ENCODE measurements at places on chromosomes 3 and 15.
A peak's percentile ranks its signal among the peaks of the same experiment; 100 is the strongest.

DNA sequence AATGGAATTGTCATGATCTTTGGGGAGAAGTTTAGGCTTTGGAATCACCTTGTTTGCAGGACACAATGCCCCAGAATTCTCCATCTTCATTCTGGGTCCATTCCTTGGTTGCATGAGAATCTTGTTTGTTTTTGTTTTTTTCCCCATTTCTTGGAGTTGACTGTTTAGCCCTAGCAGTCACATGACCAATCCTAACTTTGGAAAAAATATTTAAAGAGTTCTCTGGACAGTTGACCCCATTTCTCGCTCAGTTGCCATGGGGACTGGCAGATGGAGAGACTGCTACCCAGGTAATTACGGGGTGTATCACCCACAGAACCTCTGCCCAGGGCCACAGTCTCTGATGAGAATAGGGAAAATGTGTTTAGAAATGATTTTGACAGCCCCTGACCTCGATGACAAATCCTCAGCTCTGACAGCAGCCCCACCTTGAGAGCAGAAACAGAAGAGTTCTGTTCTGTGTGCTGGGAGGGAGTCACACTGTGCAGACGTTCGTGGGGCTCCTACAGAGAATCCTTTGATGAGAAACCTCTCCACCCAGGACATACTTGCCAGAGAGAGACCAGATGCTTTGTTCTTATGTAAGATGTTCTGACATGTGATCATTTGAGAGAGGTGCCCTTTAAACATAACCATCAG lies 57.7 kb downstream of the IL16 start:
- DNase-seq: no peak

- DNase-seq: peak; percentile 18
Measured at GRCh38 chr15:88401996-88402656, 65.1 kb downstream of the MRPL46 start.

DNA sequence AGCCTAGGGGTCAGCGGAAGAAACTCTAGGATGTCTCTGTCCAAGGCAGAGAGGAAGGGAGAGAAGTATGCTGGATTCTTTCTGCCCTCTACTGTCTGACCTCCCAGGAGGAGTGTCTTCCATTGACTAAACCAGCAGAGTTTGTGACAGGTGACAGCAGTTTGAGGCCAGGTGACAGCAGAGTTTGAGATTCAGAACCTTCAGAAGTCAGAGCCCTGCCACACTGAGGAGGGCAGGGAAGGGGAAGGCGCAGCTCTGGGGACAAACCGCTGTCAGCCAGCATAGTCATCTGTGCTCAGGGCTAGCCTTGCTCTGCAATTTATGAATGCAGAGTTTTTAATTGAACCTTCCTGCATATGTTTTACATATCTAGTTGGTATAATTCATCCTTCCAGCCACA lies 12.3 kb downstream of the NRROS start:
- DNase-seq: no peak

DNA sequence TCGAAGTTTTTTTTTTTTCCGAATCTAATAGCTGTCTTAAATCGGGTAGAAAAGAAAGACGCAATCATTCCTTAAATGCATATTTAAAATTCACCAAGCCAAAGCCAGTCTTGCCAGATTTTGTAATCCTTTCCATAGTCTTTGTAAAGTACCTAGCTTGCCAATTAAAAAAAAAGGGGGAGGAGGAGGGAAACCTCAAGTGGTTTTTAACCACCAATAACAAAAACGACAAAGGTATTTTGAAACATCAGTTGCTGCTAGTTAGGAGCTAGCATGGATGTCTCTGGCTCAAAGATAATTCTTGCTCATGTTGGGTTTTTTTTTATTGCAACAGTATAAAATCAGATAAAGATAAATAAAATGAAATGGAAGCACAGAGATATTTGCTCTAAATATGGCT lies 187.9 kb downstream of the MECOM start:
- DNase-seq: no peak

DNA sequence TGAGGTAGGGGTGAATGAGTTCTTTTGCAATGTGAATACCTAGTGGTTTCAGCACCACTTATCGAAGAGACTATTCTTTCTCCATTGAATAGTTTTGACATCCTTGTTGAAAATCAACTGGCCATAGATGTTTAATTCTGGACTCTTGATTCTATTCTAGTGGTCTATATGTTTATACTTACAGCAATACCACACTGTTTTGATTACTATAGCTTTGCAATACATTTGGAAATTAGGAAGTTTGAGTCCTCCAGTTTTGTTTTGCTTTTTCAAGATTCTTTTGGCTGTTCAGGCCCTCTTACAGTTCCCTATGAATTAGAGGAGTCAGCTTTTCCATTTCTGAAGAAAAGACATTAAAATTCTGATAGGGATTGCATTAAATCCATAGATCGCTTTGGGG lies 30.1 kb downstream of the MAP1A start:
- DNase-seq: no peak

DNA sequence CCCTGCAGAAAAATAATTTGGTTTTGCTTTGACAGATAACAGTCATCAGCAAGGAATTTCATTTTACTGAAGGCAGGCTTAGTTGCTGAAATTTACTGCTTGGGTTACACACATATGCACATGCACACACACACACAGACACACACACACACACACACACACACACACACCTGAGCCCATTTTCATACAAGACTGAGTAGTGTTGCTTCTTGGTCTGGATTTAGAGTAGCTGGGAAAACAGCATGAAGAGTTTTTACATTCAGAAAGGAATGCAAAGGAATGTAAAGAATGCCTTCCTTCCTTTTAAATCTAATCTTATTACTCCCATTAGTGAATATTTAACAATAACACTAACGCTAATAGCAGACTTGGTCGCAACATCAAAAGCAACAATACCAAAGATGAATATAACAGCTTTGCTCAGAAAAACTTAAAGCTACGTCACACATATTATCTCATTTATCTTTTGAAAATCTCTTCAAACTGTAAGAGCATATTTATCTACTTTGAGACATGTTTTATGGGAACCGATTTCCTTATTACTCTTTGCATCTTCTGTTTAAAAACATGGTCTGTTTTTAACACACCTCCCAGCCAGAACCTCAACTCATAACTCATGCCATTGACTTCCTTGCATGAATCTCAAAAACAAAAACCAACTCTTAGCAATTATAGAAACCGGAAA lies 32.5 kb downstream of the RFTN1 start:
- DNase-seq: no peak

DNA sequence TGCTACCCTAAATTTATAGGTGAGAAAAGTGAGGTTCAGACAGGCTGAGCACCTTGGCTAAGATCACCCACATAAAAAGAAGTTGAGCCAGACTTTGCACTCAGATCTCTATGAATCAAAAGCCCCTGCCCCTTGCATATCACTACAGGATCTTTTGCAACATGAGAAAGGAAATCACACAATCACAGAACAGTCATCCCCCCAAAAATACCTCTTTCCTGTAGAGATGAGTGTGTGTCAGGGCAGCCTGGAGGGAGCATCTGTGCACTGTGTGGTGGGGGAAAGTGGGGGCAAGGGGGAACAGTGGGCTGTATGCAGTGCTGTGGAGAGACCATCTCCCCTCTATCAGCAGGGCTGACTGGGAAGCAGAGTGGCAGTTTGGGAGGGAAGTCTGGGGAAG lies 46.6 kb downstream of the EPHB3 start:
- DNase-seq: no peak

DNA sequence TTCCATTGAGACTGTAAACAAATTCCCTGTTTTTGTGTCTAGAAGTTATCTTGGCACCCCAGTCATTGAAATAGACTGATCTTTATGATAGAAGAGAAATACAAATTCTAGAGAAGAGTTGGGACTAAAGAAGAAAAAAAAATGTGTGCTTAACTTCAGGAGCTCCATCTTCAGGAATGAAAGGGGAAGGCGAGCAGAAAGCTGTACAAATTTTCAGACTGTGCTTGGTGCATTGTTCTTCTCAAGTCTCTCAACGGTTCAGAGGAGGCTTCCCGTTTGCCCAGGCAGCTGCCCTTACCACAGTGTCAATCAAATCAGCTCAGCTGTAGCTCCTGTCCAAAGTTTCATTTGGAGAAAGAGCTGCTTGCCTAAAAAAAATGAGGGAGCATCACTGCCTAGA lies 41.7 kb downstream of the OXSM start:
- peak; percentile 6 for DNase-seq

- no peak for DNase-seq
Measured at GRCh38 chr3:59884409-59884808, 834.6 kb upstream of the CFAP20DC start.

Measured in DMS53 (cell line).